H1 (cell line): ENCODE measurements at places on chromosomes 1 and 21. TPM values are rescaled to one million over a fixed set of nuclear protein-coding genes. Genes with fewer than 3 reads are reported as not detected.

GRCh38 chr1:170790651-170791071 is 126.7 kb downstream of the PRRX1 start:
- no peak overlapping the region for H3K4me3 ChIP-seq
- H3K27me3 ChIP-seq: no peaks in the 10 kb centered on the region
- H3K36me3 ChIP-seq: no peaks in the 10 kb centered on the region
- H3K27ac ChIP-seq: no peak overlapping the region
- no peak for DNase-seq

GRCh38 chr1:113210248-113210647 is 137.2 kb downstream of the LRIG2 start:
- DNase-seq: no peak
- no peaks in the 10 kb centered on the region for H3K4me1 ChIP-seq
- no peak overlapping the region for H3K4me3 ChIP-seq
- no peaks in the 10 kb centered on the region; the same call in 1 of the 2 replicates for H3K36me3 ChIP-seq
- H3K27me3 ChIP-seq: no peaks in the 10 kb centered on the region
- no peak overlapping the region for H3K27ac ChIP-seq

- DNase-seq: no peak
- H3K27me3 ChIP-seq: no peaks in the 10 kb centered on the region
- no peak overlapping the region for H3K4me3 ChIP-seq
- no peaks in the 10 kb centered on the region for H3K36me3 ChIP-seq
- no peaks in the 10 kb centered on the region for H3K4me1 ChIP-seq
- no peak overlapping the region for H3K27ac ChIP-seq
Measured at GRCh38 chr1:18871401-18872070, 12.1 kb upstream of the TAS1R2 start.

Gene SPATA46
- total RNA-seq: not detected in 2 replicates

Gene HSD3B1
- total RNA-seq: not detected in 2 replicates
